Midbrain (tissue), 1 donor: ENCODE measurements at places on chromosomes 16 and 17.

- peak; percentile 100 for DNase-seq
These were observed 6.7 kb upstream of the CD68 start for GRCh38 chr17:7572588-7573323.

DNA sequence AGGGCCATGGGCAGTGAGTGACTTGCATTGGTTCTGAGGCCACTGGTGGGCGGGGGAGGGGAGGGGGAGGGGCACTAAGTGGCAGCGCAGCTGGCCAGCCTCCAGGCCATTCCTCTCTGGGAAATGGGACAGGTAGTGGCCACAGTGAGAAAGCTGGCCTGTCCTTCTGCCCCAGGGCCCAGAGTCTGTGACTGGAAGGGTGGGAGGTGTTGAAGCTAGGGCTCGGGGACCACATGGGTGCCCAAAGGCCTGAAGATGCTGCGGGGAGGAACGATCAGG lies 375 bp upstream of the ALOX12B start:
- no peak for DNase-seq

DNA sequence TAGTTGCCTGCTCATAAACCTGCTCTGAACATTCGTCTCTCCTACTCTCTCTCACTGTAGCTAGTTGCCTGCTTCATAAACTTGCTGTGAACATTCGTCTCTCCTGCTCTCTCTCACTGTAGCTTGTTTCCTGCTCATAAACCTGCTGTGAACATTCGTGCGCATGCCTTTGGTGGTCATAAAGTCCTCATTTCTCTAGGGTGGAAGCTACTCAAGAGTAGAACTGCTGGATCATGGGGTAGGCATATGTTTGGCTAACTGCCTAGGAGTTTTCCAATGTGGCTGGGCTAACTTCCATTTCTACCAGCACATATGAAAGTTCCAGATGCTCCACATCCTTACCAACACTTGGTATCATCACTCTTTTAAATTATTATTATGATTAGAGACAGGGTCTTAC lies 174.6 kb upstream of the RPH3AL start:
- DNase-seq: no peak

GRCh38 chr16:78852081-78852635 lies 748.4 kb downstream of the MAF start:
- no peak for DNase-seq

DNA sequence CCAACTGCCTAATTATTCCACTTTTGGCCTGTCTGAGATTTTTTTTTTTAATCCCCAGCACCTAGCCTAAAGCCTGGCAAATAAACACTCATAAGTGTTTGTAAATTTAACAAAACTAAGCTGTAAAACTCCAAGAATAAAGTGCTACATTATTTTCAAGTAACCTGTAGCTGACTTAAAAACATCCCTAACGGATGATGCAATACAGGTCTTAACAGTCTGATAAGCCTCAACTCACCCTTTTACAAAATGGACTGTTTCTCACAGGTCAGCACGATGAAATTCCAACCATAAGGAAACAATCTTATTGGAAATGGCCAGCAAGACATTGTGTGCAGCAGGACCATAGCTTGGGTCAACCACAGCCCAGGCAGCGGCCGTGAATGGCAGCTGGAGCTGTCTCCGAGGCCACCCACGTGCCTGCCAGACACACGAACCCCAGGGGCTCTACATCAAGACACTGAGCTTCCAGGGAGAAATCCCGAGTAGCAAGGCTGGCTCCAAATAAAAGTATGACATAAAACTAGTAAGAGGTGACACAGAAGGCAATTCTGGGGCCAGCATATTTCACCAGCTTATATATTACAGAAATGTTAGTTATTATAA lies 58.9 kb downstream of the NDEL1 start:
- DNase-seq: no peak

DNA sequence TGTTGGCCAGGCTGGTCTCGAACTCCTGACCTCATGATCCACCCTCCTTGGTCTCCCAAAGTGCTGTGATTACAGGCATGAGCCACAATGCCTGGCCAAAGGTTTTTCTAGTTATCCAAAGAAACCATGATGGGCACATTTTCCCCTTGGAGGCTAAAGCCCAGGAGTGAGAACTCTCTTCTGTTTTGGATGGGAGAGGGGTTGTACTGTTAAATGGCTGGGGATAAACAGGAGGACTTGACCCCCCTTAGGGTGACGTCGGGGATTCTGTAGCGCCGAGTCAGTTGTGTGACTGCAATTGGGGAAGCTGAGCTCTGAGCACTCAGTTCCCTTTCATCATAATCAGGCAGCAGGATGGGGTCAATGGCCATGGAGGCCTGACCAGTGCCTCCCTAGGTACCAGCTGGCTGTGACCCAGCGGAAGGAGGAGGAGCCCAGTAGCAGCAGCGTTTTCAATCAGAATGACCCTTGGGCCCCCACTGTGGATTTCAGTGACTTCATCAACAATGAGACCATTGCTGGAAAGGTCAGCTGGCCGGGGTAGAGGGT lies 4.1 kb downstream of the AOC3 start:
- DNase-seq: no peak

- DNase-seq: no peak
These were observed 5.7 kb upstream of the FTSJ3 start for GRCh38 chr17:63833026-63833740.

DNA sequence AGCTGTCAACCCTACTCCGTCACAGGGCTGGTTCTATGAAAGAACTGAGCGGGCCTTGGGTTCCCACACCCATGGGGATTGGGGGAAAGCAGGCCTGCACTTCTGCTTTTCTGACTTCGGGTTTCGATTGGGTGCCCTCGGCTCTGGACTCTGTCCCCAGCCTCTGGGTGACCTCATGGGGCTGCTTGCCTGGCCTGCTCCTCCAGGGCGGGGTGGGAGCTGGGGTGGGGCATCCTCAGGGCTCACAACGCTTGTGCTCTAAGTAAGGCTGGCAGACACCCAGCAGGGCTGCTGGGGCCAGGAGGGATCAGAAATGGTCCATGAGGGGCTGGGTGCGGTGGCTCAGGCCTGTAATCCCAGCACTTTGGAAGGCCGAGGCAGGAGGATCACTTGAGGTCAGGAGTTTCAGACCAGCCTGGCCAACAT lies 19.2 kb downstream of the ARHGAP27 start:
- peak; percentile 23 for DNase-seq

DNA sequence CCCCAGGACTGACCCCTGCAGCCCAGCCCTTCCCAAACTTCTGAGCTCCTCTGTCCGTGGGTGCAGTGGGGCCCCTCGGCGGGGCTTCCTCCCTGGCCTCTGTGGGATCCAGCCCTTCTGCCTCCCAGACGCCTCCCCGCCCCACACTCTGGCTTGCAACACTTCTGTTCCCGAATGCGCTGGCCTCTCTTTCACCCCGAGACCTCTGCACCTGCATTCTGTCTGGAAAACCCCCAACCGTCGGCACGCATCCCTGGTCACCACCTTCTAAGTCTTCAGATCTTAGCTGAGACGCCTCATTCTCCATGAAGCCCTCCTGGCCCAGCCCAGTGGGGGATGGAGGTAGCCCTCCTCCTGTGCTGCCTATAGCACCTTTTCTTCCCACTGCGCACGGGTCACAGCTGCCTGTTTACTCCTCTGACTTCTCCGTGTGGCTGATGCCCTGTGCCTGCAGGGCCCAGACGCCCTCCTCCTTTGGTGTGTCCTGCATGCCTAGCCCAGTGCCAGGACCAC lies 26.4 kb downstream of the TMEM235 start:
- no peak for DNase-seq

- no peak for DNase-seq
These were observed 5.2 kb downstream of the C17orf50 start for GRCh38 chr17:35765756-35766488.

GRCh38 chr16:31118223-31119155 lies 1.0 kb downstream of the KAT8 start:
- DNase-seq: no peak

DNA sequence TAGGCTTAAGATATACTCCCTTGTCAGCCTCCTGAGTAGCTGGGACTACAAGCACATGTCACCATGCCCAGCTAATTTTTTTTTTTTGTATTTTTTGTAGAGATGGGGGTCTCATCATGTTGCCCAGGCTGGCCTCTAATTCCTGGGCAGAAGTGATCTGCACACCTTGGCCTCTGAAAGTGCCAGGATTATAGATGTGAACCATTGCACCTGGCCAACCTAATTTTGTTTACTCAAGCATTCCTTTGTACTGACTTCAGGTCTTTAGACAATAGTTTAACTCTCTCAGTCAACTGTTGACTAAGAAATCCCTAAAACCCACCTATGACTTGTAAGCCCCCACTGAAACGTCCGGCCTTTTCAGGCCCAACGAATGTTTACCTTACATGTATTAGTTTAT lies 628.3 kb upstream of the CDH8 start:
- DNase-seq: no peak

DNA sequence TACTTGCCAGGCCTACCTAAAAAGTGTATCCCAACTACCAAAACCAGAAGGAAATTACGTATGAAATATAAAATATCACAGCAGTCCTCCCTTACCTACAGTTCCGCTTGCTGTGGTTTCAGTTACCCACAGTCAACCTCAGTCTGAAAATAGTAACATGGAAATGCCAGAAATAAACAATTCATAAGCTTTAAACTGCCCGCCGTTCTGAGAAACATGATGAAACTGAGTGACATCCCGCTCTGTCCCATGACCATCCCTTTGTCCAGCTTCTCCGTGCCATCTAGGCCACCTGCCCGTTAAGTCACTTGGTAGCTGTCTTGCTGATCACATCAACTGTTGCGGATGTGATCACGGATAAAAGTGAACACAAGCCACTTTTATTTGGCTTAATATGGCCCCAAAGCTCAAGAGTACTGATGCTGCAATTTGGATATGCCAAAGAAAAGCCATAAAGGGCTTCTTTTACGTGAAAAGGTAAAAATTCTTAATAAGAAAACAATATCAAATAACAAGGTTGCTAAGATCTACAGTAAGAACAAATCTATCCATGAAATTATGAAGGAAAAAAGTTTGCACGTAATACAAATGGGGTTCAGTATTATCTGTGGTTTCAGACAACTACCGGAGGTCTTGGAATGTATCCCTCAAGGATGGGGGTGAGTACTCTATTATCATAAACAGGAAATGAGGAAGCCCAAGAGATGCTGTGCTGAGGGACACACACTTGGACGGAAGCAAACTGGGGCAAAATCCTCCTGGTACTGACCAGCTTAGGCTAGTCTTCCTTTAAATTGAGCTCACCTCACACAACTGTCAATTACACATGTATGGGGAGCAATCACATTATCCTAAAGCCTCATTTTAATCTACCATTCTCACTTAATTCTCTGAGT lies 8.2 kb downstream of the USP22 start:
- no peak for DNase-seq

DNA sequence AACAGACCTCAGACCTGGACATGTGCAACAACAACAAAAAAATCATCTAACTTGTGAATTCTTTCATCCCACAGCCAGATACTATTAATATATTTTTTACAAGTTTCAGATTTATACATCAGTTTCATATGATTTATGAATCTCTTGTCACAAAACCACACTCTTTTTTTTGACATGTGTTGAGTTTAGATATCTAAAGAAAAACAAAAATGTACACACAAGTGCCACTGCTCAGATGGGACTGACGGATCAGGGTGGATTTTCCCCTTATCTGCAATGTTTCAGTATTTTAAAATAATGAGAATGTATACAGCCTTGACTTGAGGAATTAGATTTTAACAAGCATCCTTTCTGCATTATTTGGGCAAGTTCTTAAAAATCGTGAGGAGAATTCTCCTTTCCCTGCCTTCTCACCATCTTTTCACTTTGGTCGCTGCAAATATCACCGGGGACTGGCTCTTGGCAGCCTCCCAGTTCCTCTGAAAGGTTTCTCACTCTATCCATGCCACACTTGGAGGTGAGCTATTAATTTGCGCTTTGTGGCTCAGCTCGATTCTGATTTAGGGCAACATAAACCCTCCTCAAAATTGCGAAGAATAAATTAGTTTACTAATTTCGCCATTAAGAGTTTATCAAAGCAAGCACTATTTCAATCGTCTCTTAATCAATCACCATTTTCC lies 225.7 kb downstream of the XYLT1 start:
- no peak for DNase-seq

DNA sequence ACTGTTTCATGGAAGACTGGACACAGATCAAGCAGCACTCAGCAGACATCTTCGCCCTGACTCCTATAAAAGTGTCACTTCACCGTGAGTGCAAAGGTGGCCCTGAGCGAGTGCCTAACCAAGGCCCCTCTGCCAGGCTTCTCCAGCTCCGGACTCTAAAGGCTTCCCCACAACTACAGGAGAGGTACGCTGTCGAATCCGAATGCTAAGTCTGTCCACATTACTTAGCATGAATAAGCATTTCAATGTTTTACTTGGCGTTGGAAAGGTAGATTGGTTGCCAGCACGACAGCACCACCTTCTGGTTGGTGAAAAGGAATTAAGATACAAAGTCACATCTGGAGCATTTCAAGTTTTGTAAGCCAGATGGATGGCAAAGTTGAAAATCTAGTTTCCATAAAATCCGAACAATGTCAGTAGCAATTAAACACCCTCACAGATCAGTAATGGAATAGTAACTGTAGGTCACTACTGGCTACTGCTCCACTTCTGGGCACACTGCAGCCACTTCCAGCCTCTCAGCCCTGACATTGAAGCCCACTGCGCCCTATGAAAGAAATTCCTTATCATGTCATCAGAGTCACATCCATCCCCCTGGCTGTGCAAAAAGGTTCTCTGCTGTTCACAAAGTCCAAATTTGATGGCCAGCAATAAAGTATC lies 100.9 kb downstream of the PARN start:
- DNase-seq: peak; percentile 83

DNA sequence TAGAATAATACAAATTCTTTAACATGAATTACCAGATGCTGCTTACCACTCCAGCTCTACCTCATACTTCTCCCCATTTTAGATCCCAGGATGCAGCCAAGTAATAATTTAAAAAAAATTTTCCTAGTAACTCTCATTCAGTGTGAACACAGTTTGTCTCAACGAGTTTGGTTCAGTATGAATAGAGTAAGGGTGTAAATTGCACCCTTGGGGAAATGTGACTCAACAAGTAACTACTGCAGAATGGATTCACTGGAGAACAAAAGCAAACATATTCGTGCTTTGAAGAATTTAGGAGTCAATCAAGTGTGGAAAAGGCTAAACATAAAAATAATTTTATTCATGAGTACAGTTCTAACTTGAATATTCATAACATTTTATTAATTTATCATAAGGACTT lies 23.0 kb downstream of the KCNJ16 start:
- DNase-seq: no peak

DNA sequence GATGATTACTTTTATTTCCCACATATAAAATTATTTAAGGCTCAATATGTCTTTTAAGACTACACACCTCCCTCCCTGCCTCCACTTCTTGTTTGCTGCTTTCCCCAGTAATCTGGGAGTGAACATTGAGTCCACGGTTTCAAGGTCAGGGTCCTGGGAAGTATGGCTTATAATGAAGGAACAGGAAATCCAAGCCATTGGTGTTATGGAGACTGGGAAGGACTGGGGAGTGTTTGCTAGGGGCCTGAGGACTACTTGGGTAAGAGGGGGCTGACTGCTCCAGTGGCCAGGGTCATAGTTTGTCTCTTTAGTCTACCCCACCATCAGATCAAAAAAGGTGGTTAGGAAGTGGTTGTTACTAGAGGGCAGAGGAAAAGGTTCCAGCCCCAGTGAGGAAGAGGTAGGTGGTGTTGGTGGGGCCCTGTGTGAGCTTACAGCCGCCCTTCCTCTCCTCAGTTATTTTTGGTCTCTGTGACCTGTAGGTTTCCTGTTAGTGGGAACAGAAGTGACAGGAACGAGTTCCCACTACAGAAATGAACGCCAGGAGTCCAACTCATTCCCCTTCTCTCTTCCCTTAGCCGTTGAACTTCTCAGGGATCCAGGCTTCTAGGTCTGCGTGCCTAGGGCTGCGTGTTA lies 742 bp upstream of the SLC16A13 start:
- DNase-seq: no peak
